CD8-positive, alpha-beta memory T cell (primary cell): ENCODE measurements at places on chromosomes 12 and 14. TPM values are rescaled to one million over a fixed set of nuclear protein-coding genes. Genes with fewer than 3 reads are reported as not detected.

Gene KLRF1
- not detected for total RNA-seq

Gene OTX2
- total RNA-seq, result not detected

DNA sequence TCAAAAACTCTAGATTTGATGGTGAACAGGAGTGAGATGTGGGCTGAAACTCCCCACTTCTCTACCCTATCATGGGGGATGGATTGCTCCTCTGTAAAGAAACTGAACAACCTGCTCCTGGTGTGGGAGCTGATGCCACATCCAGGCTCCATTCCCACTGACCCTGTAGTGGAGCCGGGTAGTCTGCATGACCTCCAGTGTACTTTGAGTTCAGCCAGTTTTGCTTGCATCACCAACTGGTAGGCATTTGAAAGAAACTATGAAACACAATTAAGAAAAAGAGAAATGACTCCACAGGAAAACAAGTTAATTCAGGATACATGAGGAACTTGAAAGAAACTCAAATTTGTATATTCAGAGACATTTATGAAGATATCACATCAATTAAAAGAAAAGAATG lies 27.3 kb upstream of the EMP1 start:
- no peak overlapping the region for H3K27ac ChIP-seq
- H3K27me3 ChIP-seq, result no peaks in the 10 kb centered on the region
- H3K36me3 ChIP-seq, result no peaks in the 10 kb centered on the region
- no peak overlapping the region for H3K4me3 ChIP-seq
- peaks cover 22% of the 10 kb centered on the region for H3K4me1 ChIP-seq

GRCh38 chr12:25307818-25308217 lies 57.1 kb upstream of the KRAS start:
- H3K27ac ChIP-seq, result no peak overlapping the region
- H3K36me3 ChIP-seq, result no peaks in the 10 kb centered on the region
- no peak overlapping the region for H3K4me3 ChIP-seq
- H3K4me1 ChIP-seq, result no peaks in the 10 kb centered on the region

Gene SLC2A14
- 0.15 TPM for total RNA-seq

GRCh38 chr14:59816941-59817340 lies 53.6 kb downstream of the RTN1 start:
- no peak for DNase-seq
- no peak overlapping the region for H3K4me3 ChIP-seq
- no peak overlapping the region for H3K27ac ChIP-seq
- H3K36me3 ChIP-seq, result no peaks in the 10 kb centered on the region
- H3K4me1 ChIP-seq, result no peaks in the 10 kb centered on the region
- no peaks in the 10 kb centered on the region for H3K27me3 ChIP-seq

Gene CAPS2
- total RNA-seq, result 2.6 TPM

Gene ZBTB25
- total RNA-seq, result 21.7 TPM

Gene TCL1B
- not detected for total RNA-seq

DNA sequence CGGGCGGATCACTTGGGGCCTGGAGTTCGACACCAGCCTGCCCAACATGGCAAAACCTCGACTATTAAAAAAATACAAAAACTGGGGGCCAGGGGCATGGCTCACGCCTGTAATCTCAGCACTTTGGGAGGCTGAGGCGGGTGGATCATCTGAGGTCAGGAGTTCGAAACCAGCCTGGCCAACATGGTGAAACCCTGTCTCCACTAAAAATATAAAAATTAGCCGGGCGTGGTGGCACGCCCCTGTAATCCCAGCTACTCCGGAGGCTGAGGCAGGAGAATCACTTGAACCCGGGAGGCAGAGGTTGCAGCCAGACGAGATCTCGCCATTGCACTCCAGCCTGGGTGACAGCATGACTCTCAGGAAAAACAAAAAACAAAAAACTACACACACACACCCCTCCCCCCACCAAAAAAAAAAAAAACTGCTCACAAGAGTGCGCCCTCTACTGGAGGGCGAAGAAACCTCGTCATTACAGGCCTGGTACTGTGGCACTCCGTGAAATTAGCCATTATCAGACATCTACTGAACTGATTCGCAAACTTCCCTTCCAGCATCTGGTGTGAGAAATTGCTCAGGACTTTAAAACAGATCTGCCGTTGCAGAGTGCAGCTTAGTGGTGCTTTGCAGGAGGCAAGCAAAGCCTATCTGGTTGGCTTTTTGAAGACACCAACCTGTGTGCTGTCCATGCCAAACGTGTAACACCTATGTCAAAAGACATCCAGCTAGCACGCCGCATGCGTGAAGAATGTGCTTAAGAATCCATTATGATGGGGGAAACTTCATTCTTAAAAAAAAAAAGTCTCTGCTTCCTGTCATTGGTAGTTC lies 7.7 kb downstream of the PPP1R3E start:
- H3K4me3 ChIP-seq, result no peak overlapping the region
- no peaks in the 10 kb centered on the region for H3K27me3 ChIP-seq
- peak; percentile 41 for DNase-seq
- no peak overlapping the region for H3K27ac ChIP-seq
- peaks cover 5% of the 10 kb centered on the region for H3K36me3 ChIP-seq

GRCh38 chr14:73759183-73759713 lies 45.1 kb upstream of the PNMA1 start:
- H3K36me3 ChIP-seq, result no peaks in the 10 kb centered on the region
- peak; percentile 74 for DNase-seq
- peaks cover 83% of the 10 kb centered on the region for H3K4me1 ChIP-seq
- no peaks in the 10 kb centered on the region for H3K27me3 ChIP-seq
- H3K4me3 ChIP-seq, result peak overlapping the region; percentile 73

GRCh38 chr14:77485901-77486678 lies 12.5 kb downstream of the ISM2 start:
- DNase-seq, result no peak
- H3K27ac ChIP-seq, result no peak overlapping the region
- no peaks in the 10 kb centered on the region for H3K36me3 ChIP-seq

GRCh38 chr12:122111089-122111641 lies 32.6 kb downstream of the MLXIP start:
- no peak for DNase-seq

GRCh38 chr12:107385509-107385908 lies 292.2 kb upstream of the CRY1 start:
- H3K4me1 ChIP-seq, result peaks cover 24% of the 10 kb centered on the region
- no peak overlapping the region for H3K4me3 ChIP-seq
- no peaks in the 10 kb centered on the region for H3K36me3 ChIP-seq
- no peak for DNase-seq
- no peaks in the 10 kb centered on the region for H3K27me3 ChIP-seq

GRCh38 chr14:92958373-92959188 lies 35.6 kb downstream of the CHGA start:
- no peaks in the 10 kb centered on the region for H3K27me3 ChIP-seq
- H3K27ac ChIP-seq, result no peak overlapping the region
- no peak for DNase-seq
- no peaks in the 10 kb centered on the region for H3K4me1 ChIP-seq
- H3K36me3 ChIP-seq, result peaks cover 7% of the 10 kb centered on the region
- no peak overlapping the region for H3K4me3 ChIP-seq

- DNase-seq, result no peak
- no peak overlapping the region for H3K4me3 ChIP-seq
- no peaks in the 10 kb centered on the region for H3K4me1 ChIP-seq
- H3K27ac ChIP-seq, result no peak overlapping the region
- H3K27me3 ChIP-seq, result no peaks in the 10 kb centered on the region
- H3K36me3 ChIP-seq, result no peaks in the 10 kb centered on the region
These were observed 131.5 kb downstream of the ADCK1 start for GRCh38 chr14:77931441-77931840.

DNA sequence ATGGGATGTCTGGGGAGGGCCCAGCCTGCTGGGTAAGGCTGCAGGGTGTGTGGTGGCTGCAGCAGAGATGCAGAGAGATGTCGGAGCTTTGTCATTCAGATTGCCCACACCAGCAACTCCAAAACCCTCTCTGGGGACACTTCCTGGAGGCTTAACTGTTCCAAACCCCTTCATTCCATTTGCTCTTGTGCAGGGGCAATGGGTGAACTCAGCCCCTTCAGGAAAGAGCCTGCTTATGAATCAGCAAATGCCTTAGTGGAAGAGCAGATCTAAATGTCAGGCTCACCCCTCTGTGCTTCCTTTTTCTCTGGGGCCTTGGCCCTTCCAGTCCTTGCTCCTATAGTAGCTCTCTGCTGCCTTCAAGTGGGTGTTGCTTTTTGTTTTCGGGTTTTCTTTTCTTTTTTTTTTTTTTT lies 36.7 kb upstream of the GPATCH2L start:
- H3K27me3 ChIP-seq, result no peaks in the 10 kb centered on the region
- no peak overlapping the region for H3K27ac ChIP-seq
- no peaks in the 10 kb centered on the region for H3K36me3 ChIP-seq
- H3K4me3 ChIP-seq, result no peak overlapping the region

DNA sequence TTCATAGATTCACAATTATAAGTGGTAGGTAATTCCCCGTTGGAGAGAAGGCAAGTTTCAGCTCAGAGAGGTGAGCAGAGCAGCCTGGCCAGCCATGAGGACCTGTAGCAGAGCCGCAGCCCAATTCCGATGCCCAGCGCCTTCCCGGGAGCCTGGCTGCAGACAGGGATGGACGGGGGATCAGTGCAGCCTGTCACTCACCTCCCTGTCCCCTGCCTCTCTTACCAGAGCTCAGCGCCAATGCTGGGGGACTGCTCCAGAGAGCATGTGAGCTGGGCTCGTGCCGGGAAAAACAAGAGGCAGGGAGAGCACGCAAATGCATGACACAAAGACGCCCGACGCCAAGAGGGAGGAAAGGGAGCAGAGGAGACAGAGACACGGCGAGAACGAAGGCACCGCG lies 231.9 kb downstream of the BCL11B start:
- no peaks in the 10 kb centered on the region for H3K36me3 ChIP-seq
- H3K27me3 ChIP-seq, result no peaks in the 10 kb centered on the region
- H3K4me3 ChIP-seq, result no peak overlapping the region
- no peak for DNase-seq
- H3K4me1 ChIP-seq, result no peaks in the 10 kb centered on the region

Gene TSPAN11
- not detected for total RNA-seq

Gene BRI3BP
- total RNA-seq, result 35.6 TPM

Gene TMEM179
- not detected for total RNA-seq

DNA sequence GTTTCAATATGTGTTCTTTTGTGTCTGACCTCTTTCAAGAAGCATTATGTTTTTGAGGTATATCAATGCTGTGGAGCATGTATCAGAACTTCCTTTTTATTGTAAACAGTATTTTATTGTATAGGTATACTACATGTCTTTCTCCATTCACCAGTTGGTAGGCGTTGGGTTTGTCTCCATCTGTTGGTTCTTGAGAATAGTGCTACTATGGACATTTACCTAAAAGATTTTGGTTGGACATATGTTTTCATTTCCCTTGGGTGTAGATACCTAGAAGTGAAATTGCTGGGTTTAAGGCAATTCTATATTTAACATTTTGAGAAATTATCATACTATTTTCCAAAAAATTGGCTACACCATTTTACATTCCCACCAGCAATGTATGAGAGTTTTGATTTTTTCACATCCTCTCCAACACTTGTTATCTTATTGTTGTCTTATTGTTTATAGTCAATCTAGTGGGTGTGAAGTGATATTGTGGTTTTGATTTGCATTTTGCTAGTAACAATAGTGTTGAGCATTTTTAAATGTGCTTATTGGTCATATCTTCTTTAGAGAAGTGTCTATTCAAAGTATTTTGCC lies 409.2 kb downstream of the IPO8 start:
- no peak overlapping the region for H3K27ac ChIP-seq
- H3K36me3 ChIP-seq, result no peaks in the 10 kb centered on the region
- DNase-seq, result no peak
- H3K4me1 ChIP-seq, result no peaks in the 10 kb centered on the region
- H3K4me3 ChIP-seq, result no peak overlapping the region
- no peaks in the 10 kb centered on the region for H3K27me3 ChIP-seq

DNA sequence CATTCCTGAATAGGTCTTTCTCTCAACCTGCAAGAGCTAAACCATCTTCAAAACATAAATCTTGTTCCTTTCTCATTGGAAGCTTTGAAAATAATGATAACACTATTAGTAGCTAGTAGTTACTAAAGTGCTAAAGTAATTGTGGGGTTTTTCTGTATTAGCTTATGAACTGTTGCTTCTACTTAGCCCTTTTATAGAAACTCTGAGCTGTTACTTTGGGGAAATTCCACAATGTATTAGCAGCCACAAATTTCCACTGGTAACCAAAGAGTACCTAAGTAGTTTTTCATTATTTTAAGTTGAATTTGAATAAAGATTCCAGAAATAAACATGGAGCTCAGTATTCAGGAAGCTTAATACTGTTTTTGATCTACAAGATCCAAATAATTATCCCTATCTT lies 6.4 kb upstream of the MAPK1IP1L start:
- H3K4me1 ChIP-seq, result no peaks in the 10 kb centered on the region
- H3K27me3 ChIP-seq, result no peaks in the 10 kb centered on the region
- no peak overlapping the region for H3K4me3 ChIP-seq
- DNase-seq, result no peak
- H3K27ac ChIP-seq, result no peak overlapping the region
- H3K36me3 ChIP-seq, result no peaks in the 10 kb centered on the region

Gene CD69
- total RNA-seq, result 66.8 TPM

GRCh38 chr14:61258985-61259384 lies 22.2 kb downstream of the TMEM30B start:
- H3K27ac ChIP-seq, result no peak overlapping the region
- no peaks in the 10 kb centered on the region for H3K27me3 ChIP-seq
- no peaks in the 10 kb centered on the region for H3K36me3 ChIP-seq

- no peak overlapping the region for H3K4me3 ChIP-seq
- no peaks in the 10 kb centered on the region for H3K36me3 ChIP-seq
- DNase-seq, result no peak
- no peak overlapping the region for H3K27ac ChIP-seq
- peaks cover 15% of the 10 kb centered on the region for H3K4me1 ChIP-seq
These were observed 8.2 kb upstream of the RESF1 start for GRCh38 chr12:31951008-31951407.

DNA sequence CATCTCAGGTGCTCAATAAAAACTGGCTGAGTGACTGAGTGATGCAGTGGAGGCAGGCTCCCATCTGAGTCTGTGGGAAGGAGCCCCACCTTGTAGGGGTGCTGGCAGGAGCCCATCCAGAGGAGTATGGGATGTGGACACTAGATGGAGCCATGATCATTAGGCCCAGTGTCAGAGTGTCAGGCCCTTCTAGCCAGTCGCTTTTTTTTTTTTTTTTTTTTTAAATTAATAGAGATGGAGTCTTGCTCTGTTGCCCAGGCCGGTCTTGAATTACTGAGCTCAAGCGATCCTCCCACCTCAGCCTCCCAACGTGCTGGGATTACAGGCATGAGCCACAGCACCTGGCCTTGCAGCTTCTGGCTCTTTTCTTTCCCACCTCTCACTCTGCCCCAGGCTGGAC lies 11.5 kb downstream of the RITA1 start:
- DNase-seq, result peak; percentile 20
- H3K36me3 ChIP-seq, result peaks cover 5% of the 10 kb centered on the region
- H3K27ac ChIP-seq, result no peak overlapping the region
- no peaks in the 10 kb centered on the region for H3K4me1 ChIP-seq
- H3K4me3 ChIP-seq, result no peak overlapping the region
- H3K27me3 ChIP-seq, result no peaks in the 10 kb centered on the region
